Mesenteric fat pad (tissue), 1 donor: ENCODE measurements at places on chromosomes 7 and 10. TPM values are rescaled to one million over a fixed set of nuclear protein-coding genes. Genes with fewer than 3 reads are reported as not detected.

ARL3 gene
- total RNA-seq, result 5.7 TPM

SNCG gene
- 265 TPM for total RNA-seq

TMEM139 gene
- 3.7 TPM for total RNA-seq

RHOBTB1 gene
- 22.6 TPM for total RNA-seq

DDX50 gene
- total RNA-seq, result 33.3 TPM

INMT gene
- total RNA-seq, result 44.0 TPM

PSD gene
- total RNA-seq, result not detected

IQUB gene
- total RNA-seq, result 0.10 TPM

OR2A1 gene
- total RNA-seq, result 0.16 TPM

FFAR4 gene
- total RNA-seq, result 2.3 TPM

CRYGN gene
- 1.5 TPM for total RNA-seq

SLC26A4 gene
- total RNA-seq, result 0.67 TPM

PAPOLB gene
- 0.22 TPM for total RNA-seq

LIPN gene
- 0.74 TPM for total RNA-seq

SPDYE1 gene
- not detected for total RNA-seq

GPR22 gene
- not detected for total RNA-seq
